Cortex of kidney (tissue), 1 donor: ENCODE measurements at places on chromosomes 7 and 10.

- no peak for DNase-seq
These were observed 216.6 kb downstream of the ZMYND11 start for GRCh38 chr10:351770-352334.

DNA sequence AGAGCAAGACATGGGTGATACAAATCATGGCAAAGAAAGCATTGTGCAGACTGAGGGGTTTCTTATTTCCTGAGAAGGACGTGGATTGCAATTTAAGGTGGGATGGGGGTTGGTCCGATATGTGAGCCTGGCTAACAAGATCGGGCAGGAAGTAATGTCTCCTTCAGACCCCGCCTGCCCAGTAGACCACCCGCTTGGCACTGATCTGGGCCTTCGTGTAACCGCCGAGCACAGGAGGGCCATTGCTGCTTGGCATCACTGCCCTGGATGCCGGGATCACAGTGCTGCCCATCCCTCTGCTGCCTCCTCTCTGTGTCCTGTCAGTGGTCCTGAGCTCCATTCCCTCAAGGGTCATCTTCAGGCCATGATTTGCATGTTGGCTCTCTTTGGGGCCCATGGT, 214.6 kb upstream of the ZNF32 start:
- no peak for DNase-seq

DNA sequence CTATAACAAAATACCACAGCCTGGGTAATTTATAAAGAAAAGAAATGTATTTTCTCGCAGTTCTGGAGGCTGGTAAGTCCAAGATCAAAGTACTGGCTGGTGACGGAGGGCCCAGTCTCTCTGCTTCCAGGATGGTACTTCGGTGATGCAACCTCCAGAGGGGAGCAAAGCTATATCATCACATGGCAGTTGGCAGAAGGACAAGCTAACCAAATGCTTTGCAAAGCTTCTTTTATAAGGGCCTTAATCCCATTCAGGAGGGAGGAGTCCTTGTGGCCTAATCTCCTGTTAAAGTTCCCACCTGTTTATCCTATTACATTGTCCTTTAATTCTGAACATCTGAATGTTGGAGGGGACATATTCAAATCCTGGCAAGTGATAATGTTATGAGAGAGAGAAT, 134.1 kb upstream of the SP4 start:
- no peak for DNase-seq

- no peak for DNase-seq
These were observed 83.4 kb downstream of the LANCL2 start for GRCh38 chr7:55448526-55448925.

DNA sequence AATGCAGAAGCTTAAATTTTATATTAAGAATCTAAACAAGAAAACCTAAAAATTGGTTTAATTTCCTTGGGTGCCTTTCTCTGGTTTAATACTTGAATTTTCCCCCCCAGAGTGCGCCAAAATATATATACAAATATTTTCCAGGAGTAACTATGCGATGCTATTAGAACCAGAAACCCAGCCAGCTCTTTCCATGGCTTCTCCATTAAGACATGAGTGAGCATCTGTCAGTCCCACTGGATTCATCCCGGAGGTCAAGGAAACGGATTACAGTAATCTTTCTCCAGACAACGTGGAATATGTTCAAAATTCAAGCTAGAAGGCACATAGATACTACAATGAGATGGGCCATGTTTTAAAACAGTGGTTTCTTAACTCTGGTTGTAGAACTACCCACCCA, 148.8 kb downstream of the TAX1BP1 start:
- no peak for DNase-seq

- no peak for DNase-seq
These were observed 213.5 kb downstream of the LHFPL3 start for GRCh38 chr7:104541897-104542296.

DNA sequence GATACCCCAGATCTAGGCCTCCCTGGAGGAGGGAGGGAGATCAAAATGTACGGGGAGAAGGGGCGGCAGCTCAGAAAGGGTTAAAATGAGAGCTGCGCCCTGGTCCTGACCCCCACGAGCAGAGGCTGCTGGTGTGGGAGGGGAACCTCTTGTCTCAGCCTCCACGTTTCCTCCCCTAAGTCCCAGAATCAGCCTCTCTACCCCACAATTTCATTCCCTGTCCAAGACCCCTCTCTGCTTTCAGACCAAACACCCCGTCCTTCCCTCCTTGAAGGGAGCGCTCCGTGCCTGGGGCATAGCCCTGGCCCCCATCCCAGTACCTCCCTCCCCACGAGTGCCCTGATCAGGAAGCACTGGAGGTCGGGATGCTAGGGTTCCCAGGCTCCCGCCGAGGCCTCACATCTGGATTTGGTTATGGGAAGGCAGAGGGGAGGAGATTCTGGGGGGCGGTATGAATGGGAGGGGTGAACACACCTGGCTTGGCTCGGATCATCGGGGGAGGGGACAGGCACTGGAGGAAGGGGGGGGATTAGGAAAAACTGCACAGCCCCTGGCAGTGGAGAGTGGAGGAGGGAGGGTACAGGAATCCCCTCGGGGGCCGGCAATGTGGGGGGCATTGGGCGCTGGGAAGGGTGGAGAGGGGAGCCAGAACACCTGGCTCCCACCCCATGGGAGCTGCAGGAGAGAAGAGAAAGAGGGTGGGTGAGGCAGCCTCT, 2.7 kb downstream of the EPHB4 start:
- DNase-seq: no peak

- DNase-seq: no peak
These were observed 61.1 kb downstream of the SORCS1 start for GRCh38 chr10:107103174-107104025.

DNA sequence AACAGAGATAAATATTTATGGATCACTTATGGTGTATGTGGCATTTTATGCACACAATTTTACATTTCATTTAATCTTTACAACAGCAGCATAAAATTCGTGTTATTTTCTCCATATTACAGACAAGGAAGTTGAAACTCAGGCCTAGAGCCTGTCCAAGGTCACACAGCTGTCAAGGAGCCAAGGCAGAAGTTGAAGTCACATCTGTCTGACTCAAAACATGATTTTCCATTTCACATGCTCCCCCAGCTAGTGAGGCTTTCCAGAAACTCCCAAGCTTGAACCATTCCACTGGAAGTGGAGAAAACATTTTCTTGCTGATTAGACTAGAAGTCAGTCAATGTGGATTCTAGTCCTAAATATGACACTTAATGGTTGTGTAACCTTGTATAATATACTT, 110.5 kb downstream of the HECTD2 start:
- no peak for DNase-seq

DNA sequence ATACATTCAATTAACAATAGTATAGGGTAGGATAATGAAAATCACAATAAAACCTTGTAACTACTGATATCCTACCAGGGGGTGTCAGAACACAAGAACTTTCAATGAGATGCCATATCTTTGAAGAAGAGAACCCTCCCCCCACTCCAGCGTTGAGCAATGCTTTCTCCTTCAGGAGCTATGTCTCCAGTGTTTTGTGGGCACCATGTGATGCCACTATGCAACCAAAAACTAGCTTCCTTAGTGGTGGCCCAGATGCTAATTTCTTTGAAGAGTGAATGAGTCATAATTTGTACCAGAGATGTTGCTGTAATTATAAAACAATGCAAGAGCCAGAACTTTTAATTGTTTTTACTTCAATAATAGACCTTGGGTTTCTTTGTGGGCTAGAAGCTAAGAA, 76.0 kb upstream of the ADO start:
- DNase-seq: no peak

- DNase-seq: no peak
These were observed 2.4 kb downstream of the TMEM72 start for GRCh38 chr10:44913350-44914081.

DNA sequence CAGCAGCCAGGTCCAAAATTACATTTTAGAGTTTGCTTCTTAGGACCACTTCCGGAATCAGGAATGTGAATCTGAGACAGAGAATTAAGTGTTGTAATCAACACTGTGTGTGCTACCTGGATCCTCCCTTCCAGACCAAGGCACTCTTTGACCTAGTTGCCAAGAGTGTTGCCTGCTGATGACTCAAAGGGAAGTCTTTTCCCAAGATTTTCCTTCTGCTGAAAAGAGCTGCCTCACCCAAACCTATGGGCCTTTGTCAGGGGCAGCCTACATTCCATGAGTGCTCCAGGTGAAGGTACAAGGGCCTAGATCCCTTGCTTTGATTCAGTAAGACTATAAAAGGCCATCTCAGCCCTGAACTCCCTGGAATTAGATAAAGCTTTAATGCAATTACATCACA, 712.5 kb upstream of the ANKRD30A start:
- DNase-seq: no peak

DNA sequence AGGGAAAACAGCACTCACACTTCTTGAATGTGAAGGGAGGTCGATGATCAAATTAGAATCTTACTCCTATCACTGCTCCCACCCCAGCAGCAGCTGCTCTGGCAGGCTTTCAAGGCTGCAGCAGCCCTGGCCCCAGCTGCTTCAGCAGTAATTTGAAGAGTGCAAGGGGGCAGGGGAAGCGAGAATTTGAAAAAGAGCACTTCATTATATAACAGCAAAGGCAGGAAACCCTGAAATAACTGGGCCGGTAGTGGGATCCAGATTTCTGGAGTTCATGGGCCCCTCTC, 44.9 kb downstream of the MYPN start:
- DNase-seq: no peak

GRCh38 chr10:131748831-131749766, 151.7 kb upstream of the PPP2R2D start:
- DNase-seq: no peak

GRCh38 chr10:71216751-71217265, 4.4 kb downstream of the UNC5B start:
- DNase-seq: no peak

GRCh38 chr7:151687523-151688235, 168.0 kb upstream of the RHEB start:
- no peak for DNase-seq

DNA sequence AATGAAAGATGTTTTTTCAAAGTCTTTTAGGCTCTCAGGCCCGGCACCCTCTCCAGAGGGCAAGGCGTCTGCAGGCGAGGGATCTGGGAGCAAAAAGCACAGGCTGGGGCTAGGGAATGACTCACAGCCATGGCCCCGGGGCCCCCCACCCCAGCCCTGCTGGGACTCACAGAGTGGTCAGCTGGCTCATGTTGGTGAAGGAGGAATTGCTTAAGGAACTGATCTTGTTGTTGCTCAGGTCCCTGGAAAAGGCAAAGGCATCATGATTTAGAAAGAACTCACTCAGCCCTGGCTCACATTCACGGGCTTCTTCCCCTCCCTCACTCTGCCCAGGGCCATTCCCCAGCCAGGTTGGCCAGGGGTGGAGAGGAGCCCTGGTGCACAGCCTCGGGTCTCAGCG, 151.5 kb downstream of the SLIT1 start:
- DNase-seq: no peak

GRCh38 chr10:45368181-45368580, 5.8 kb upstream of the ALOX5 start:
- DNase-seq: no peak

DNA sequence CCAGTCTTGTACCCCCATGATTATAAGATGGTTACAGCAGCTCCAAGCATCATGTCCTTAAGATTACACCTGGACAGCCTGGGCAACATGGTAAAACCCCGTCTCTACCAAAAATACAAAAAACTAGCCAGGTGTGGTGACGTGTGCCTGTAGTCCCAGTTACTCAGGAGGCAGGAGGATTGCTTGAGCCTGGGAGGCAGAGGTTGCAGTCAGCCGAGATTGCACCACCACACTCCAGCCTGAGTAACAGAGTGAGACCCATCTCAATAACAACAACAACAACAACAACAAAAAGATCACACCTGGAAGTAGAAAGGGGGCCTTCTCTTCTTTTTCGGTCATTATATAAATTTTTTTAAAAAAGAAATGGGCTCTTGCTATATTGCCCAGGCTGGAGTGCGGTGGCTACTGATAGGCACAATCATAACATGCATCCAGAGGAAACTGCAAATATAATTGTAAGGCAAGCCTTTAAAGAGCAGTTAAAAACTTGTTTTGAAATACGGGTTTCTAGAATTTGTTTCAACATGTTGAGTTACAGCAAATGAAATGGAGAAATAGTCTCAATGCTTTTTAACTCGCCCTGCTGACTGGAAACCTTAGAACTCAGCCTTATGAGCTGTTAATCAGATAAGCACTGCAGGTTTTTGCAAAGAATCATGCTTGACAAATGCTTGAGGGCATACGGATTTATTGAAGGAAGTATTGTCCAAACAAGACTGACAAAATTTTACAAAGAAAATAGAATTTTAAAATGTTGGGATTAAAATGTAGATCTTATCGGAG, 4.7 kb upstream of the ENTPD7 start:
- no peak for DNase-seq

DNA sequence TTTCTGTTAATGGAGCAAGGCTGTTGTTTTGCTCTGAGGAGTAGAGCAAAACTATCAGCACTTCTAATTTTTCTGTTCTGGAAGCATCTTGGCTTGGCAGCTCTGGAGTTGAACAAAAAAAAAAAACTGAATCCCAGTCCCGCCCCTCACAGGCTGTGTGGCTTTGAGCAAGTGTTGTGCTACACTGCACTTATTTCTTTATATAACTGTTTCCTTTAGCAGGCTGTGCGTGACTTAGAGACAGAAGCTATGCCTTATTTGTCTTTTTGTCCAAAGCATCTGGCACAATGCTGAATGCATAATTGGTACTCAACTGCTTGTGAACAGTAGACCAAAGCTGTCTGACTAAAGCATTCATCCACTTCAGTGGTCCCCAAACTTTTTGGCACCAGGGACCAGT, 96.1 kb downstream of the AMPH start:
- DNase-seq: no peak

DNA sequence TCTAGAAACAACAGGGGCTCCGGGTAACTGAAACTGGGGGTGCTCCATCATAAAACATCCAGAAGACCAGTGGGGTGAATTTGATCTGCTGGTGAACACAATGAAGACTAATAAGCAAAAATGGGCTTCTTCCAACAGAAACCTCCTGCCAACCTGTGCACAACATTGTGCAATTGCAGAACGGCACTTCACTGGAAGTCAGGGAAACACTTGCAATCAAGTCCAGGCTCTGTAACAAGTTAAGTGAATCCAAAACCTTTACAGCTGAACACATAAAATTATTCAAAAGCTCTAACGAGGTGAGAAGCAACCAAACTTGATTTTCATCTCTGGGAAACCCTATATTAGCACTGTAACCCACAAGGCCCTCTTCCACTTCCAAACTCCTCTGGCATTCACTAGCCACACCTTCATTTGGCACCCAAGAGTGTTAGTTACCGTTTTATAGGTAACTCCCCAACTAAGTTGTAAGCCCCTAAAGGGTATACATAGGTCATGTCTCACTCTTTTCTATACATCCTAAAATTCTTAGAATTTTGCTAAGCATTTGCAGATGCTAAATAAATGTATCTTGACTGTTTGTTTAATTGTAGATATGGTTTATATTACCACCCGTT, 22.0 kb downstream of the IMMP2L start:
- no peak for DNase-seq

GRCh38 chr10:123166618-123167017, 12.4 kb downstream of the BUB3 start:
- DNase-seq: no peak
